Skin of body (tissue), 3 donors: ENCODE measurements at places on chromosomes 3 and 15.
A peak's percentile ranks its signal among the peaks of the same experiment; 100 is the strongest.

DNA sequence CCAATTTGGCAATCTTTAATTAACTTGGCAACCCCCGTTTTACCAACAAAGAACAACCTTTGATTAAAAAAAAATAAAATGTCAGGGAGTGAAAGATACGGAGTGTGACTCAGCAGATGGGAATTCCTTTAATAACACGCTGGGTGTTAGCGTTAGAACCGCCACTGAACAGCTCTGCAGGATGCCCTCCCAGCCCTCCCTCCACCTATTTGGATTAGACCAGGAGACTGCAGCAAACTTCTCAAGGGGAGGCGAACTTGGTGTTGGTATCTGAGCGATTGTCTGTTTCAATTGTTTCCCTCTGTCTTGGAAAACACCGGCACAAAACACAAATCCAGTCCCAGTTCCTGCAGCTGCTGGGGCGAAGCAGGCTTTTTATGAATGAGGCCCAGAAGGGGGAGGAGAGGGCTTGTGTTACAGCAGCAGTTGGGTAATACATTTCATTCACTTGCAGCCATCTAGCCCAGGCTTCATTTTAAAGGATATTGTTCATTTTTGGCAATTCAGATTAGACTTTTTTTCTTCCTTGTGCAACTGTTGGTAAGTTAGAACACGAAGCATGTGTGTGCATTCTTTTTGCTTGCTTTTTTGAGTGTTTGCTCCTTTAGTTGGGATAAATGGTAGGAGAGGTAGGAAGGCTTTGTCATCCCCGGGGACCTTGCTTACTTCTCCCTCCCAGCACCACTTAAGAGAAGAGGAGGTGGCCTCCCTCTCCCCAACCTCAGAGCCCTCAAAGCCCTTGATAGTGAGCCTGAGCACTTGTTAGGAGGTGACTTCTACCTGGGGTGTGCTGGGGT lies 152.3 kb downstream of the IGF1R start:
- DNase-seq = peak; percentile 91

DNA sequence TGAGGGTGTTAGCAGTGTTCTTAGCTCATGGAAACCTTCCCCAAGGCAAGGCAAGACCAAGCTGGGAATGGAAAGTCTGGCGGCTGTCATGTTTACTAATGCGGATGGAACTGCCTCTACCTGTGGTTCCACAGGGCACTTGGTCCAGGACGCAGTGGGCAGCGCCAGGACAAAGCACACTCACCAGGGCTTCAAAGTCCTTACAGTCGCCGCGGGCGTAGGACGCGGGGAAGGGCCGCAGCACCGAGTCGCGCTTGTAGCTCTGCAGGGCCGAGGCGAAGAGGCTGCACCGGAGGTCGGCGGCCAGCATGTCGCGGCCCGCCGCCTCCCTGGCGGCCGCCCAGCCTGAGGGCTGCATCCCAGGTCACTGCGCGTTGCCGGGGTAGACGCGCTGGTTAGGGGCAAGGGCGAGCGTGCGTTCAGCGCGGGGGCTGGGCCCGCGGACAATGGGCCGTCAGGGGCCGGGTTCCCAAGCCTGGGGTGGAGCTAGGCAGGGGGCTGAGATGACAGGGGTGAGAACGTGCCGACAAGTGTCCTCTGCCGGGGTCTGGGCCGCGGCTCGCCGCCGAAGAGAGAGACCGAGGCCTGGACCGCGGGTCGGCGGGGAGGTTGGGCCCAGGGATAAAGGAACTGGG lies 497 bp downstream of the PARP16 start:
- no peak for DNase-seq

- DNase-seq = peak; percentile 75
Observed at GRCh38 chr3:141486746-141487520, at the start of gene RASA2. Gene RASA2 (plus strand): TSS chr3:141487027. CDS start chr3:141487084, 57 bp downstream.

DNA sequence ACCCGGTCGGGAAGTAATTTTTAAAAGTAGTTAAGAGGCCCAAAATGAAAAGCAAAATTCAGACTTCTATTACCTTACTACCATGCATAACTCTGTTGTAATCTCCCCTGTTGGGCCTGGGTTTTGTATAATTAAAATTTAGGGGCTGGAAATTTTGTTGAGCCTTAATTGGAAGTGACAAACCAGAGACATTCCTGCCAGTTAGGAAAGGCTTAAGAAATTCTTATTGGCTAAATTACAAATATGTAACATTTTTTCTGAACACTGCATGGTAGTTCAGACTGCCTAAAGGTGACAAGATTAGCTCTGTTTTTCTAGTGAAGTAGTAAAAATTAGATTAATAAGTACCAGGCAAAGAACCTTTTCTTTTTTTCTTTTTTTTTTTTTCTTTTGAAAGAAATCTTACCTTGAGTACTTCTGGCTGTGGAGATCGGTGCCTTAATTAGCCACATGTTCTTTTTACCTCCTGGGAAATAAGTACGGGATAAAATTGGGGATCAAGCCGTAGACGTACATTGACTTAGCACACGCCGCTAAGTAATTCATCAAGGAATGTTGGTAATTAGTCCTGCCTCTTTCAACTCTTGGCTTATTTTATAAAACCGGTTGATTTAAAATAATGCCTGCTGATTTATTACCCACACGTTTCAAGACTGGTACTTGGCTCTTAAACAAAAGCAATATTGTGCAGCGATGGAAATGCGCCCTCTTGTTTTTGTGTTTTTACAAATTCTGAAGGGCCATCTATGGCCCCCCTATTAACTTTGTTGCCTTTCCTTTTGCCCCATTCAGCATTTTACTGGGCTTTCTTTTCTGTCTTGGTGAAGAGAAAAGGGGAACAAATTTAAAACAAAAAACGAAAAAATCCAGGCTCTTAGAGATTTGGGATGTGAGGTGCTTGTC lies 111.2 kb upstream of the SAMMSON start:
- DNase-seq = no peak

GRCh38 chr15:100665570-100665969 lies 63.2 kb downstream of the ASB7 start:
- DNase-seq = no peak

GRCh38 chr15:82543160-82543559 lies 2.9 kb upstream of the RPS17 start:
- no peak for DNase-seq

DNA sequence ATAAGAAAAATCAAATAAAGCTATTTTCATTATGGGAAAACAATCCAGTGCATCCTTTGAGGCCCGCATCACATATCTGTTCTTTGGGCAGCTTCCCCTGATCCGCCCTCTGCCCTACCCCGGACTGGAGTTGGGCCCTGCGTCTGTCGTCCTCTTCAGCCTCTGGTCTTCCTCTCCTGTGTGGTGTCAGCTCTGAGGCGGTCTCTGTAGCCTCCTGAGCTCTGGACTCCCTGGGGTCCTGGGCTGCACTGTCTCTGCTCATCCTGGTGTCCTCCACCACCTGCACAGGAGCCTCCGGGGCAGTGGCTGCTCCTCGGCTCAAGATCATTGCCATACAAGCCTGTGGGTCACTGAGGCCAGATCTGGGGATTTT lies 7.4 kb upstream of the SNX22 start:
- DNase-seq = no peak

- no peak for DNase-seq
Observed at GRCh38 chr3:184525337-184526087, 36.1 kb upstream of the EPHB3 start.

DNA sequence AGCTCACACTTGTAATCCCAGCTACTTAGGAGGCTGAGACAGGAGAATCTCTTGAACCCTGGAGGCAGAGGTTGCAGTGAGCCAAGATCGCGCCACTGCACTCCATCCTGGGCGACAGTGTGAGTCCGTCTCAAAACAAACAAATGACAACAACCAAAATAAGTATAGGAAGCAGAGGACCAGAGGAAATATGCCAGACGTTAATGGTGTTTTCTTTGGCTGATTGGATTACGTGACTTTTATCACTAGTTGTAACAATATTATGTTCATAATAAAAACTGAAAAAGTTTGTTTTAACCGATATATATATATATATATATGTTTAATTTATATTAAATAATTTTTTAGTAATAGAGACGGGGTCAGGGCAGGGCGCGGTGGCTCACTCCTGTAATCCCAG lies 21.7 kb downstream of the NUSAP1 start:
- DNase-seq = no peak

DNA sequence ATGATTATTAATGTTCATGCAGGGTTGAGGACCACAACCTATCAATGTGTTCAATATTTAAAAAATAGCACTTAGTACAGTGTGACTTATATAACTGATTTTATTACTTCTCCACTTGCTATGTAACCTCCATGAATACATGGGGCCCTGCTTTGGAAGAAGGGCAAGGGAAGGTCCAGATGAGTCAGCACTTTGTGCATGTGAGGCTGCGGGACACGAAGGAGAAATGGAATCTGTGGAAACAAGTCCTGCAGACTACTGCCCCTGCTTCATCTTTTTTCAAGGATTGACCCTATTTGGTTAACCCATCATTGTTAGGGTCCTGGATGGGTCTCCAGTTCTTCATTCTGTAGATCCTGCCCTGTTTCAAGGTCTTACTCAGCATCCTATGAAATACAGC lies 1.6 kb downstream of the NXPE3 start:
- no peak for DNase-seq

DNA sequence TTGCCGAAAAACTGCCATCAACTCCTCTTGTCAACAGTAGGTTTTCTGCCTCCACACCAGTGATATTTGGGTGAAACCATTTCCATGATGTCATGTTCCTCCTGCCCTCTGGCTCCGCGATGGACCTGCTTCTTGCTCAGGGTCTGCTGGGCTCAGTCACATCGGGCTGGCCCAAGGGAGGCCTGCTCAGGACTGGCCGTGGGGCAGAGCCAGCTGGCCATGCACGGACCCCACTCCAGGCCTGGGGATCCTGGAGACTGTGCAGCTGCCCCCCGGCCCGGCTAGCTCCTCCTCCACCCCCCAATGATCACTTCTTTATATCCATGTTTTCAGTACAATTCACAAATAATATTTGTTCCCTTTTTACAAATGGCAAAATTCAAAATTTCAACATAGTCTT lies 270.3 kb upstream of the CCDC54 start:
- DNase-seq = no peak

GRCh38 chr15:66253418-66254088 lies at the start of gene MEGF11:
Gene MEGF11 (minus strand): TSS chr15:66253750. CDS start chr15:66128403, 125,347 bp downstream.
- DNase-seq = no peak
